Stimulated activated CD4-positive, alpha-beta T cell treated with anti-CD3 and anti-CD28 coated beads, TNF-alpha, amount 100 ng/mL, for 24 hours (primary cell): ENCODE measurements at places on chromosomes 5 and 9.

DNA sequence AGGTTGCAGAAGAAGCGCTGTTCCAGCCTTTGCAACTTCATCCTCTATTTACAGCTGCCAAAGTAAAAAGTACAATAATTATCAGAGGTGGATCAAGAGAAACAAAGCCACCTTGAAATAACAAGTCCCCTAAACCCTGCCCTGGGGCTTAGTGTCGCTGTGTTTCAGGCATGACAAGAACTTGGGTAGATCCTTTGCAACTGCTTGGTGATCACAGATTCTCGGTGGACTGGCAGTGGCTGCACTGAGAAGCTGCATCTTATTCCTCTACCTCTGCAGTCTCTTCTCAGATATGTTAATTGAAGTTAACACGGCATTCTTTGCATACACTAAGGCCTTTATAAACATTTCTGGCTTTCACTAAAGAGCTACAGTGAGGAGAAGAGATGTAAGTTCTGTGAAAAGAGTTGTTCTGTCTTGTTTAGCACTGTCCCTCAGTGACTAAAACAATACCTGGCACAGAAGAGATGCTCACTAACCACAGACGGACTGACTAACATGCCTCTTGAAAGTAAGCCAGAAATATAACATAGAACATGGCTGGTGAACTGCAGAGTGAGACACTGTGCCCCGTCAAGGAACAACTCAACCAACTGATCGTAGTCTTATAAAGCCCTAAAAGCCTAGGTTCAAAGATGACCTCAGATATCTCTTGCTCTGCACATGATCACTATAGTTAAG, 144.2 kb downstream of the MLLT3 start:
- no peak for DNase-seq

DNA sequence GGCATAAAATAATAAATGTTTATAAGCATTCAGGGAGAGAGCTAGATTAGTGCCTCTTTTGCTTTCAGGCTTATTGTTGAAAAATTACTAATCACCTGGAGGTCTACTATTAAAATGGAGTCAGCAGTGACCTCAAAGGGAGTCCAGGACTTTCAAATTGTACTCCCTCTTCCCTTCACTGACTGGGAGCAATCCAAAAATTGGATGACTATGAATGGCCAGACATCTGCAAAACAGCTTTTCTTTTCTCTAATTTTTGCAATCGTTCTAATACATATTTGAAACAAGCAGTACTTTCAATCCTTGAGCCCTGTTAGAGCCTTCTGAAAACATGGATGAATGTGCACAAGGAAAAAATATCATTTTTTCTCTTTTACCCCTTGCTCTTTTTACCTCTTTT, 461.8 kb downstream of the TMEM232 start:
- no peak for DNase-seq

GRCh38 chr5:83496626-83497025, 25.1 kb downstream of the VCAN start:
- no peak for DNase-seq

GRCh38 chr5:181189363-181189961, 15.5 kb downstream of the TRIM7 start:
- DNase-seq: peak; percentile 64

DNA sequence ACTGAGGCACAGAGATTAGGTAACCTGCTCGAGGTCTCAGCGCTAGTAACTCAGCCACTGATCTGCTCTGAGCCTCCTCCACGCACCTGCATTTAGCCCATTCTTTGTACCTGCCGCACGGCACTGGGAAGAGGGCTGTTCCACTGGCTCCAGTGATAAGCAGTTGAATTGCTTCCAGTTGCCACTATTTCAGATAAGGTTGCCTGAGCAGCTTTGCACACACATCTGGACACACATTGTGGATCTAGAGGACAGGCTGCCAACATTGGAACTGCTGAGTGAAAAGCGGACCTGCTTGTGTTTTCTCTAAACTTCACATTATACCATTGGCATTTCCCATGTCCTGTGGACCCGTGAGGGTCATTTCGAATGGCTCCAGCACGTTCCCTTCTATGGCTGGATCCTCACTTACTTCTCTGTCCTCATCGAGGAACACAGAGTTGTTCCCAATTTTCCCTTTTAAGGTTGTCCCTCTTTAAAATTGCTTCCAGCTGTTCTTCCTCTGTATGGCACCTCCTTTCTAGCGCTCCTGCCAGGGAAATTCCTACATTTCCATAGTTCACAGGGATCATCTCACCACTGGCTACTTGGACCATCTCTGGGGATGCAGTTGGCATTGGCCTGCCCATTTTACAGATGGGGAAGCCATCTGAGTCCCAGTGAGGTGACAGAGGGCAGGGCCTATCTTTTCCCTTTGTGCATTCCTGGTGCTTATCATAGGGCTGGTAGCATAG, 45.9 kb upstream of the RPL26L1 start:
- no peak for DNase-seq

DNA sequence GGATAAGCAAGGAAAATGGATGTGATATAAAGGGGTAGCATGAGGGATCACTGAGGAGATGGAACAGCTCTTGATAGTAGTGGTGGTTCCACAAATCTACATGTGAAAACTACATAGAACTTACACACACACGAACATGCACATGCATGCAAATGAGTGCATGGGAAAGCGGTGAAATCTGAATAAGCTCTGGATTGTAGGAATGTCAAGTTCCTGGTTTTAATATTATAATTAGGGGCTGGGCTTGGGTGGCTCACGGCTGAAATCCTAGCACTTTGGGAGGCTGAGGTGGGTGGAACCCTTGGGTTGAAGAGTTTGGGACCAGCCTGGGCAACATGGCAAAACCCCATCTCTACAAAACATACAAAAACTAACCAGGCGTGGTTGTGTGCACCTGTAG, 13.1 kb upstream of the PDCL start:
- no peak for DNase-seq

DNA sequence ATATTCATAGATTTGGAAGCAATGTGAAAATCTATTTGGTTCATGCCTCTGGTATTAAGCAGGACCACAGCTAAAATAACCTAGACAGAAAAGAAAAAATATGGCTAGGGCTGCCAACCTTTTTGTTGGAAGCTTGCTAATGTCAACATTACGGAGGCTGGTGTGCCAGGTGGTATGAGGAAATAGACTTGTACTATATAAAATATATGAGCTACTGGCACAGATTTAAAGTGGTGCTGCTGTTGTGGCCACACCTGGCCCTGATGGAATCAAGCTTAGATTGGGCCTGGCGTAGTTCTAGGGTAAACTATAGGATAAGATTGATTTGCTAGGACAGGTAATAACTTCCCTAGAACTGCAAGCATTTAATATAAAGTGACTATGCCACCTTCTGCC, 10.6 kb upstream of the PARP8 start:
- no peak for DNase-seq

- DNase-seq: no peak
These were observed 38.7 kb downstream of the NLN start for GRCh38 chr5:65760504-65761275.

DNA sequence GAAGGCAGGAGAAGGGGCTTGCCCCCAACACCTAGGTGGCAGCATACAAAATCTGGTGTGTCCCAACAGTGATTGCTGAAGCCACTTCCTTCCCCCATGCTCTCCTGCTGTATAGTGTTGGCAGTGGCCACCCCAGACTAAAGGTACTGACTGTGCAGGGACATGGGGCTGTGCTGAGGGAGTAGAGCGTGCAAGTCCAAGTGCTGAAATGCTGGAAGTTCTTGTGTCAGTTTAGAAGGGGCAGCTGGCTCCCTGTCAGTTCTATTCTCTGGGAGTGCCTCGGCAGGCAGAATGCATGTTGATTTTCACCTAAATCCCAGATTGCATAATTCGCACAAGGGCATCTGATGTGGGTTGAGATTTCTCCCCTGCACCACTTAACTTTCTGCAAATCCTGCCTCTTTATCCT, 68.6 kb downstream of the GDNF start:
- no peak for DNase-seq

DNA sequence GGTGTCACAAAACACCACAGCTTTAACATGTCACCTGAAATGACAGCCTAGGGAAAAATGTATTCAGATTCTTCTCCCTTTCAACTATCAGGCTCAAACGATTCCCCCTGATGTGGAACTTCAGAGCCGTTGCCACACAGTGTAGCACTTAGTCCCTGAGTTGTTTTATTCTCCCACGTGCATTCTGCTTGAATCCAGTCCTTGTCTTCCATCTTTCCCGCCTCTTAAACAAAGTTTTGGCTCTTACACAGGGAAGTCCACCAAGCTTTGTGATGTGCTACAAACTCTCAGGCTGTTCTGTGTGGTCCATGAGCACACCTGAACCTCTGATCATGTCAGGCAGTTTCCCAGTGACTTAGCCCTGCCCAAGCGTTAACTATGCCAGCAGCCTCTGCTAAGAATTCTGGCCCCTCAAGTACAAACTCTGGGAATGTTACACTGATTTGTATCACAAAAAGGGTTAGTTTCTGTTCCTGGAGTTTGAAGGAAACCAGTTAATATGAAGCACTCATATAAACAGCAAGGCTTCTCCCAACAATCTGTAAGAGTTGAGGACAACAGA, 45.8 kb upstream of the RNF38 start:
- DNase-seq: no peak

DNA sequence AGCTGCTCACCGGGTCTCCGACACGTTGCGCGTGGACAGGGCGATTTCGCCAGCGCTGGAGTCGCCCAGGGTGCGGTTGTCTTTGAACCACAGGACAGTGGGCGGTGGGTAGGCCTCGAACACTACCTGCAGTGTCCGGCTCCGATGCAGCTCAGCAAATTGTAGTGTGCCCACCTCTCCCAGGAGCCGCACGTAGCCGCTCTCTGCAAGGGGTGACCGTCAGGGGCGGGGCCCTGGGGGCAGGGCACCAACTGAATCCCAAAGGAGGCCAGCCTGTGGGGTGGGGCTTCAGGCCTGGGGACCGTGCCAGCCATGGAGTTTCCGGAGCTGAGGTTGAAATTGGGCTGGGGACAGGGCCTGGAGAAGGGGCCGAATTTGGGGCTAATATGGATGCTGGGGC, 22.9 kb downstream of the PDGFRB start:
- no peak for DNase-seq

DNA sequence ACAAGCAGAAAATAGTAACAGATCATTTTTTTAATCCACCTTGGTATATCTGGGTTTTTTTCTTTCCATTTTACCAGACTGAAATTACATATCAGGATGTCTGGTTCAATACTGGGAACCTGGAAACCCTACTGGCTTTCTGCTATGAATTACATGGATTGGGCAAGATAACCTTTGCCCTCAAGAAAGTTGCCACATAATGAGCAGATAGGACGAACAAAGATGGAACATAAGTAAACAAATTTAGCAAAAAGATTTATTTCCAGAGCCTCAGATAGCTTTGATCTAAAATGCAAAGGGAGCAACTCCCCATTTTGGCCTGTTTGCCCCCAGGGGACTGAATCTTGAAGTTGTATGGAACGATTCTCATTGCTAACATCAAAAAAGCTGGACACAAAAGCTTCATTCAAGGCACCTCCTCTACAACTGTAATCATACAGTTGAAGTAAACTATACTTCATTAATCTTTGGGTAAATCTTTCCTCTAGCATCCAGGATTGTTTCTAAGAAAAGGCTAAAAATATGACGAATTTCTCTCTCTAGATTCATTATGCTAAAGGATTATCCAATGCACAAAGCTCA, 131.6 kb upstream of the PTGER4 start:
- no peak for DNase-seq

- DNase-seq: peak; percentile 17
These were observed 107.7 kb downstream of the TENT4A start for GRCh38 chr5:6820851-6821479.
